ENCODE measurements at places on chromosomes 1 and 21.

GRCh38 chr1:215114154-215114933 lies 31.8 kb downstream of the KCNK2 start:
- no peak for DNase-seq

DNA sequence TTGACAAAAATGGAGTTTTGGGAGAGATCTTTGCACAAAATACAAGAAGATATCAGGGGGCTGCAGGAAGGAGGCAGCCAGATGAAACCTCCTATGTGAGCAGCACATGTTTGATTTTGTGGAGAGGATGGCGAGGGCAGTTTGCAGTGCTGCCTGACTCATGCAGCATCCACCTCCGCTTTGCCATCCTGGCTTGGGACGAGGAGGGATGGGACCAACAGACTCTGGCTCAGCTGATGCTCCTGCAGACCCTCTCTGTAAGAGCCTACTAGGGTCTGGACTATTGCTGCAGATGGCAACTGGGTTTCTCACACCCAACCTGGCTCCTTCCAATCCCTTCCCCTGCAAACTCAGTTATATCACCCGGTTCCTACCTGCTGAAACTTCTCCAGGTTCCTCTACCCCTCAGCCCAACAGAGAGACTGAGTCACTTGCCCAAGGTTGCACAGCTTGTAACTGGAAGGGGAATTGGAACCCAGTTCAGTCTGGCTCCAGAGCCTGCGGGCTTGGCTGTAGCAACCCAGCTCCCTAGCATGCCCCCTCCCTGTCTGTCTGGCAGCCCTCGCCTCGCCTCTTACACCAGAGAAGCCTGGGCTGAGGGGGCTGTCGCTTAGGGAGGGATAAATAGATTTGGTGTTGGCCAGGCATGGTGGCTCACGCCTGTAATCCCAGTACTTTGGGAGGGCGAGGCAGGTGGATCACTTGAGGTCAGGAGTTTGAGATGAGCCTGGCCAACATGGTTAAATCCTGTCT lies 205.8 kb downstream of the PTPRU start:
- DNase-seq, result no peak

- DNase-seq, result no peak
Observed at GRCh38 chr1:229432905-229433304, 989 bp downstream of the ACTA1 start.

GRCh38 chr1:197799271-197799670 lies 24.0 kb upstream of the DENND1B start:
- DNase-seq, result no peak

- no peak for DNase-seq
Observed at GRCh38 chr1:87295445-87296110, 33.1 kb upstream of the LMO4 start.

GRCh38 chr1:233655301-233655740 lies 41.4 kb downstream of the KCNK1 start:
- DNase-seq, result no peak

GRCh38 chr1:38932571-38932970 lies 9.1 kb downstream of the RHBDL2 start:
- DNase-seq, result no peak

- DNase-seq, result no peak
Observed at GRCh38 chr1:18953731-18954231, 2.7 kb downstream of the IFFO2 start.

DNA sequence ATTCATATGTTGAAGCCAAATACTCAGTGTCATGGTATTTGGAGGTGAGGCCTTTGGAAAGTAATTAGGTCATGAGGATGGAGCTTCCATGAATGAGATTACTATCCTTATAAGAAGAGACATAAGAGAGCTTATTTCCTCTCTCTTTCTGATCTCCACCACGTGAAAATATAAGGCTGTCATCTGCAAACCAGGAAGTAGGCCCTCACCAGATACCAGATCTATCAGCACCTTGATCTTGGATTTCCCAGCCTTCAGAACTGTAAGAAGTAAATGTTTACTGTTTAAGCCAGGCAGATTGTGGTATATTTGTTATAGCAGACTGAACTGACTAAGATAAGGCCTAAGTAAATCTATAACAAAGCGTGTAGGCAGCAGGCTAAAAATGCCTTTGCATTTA lies 25.3 kb downstream of the RBM11 start:
- DNase-seq, result no peak

- DNase-seq, result no peak
Observed at GRCh38 chr1:20126806-20127440, 7.6 kb upstream of the PLA2G2D start.

Data from NCI-H1092 (cell line).